ENCODE measurements at places on chromosomes 5 and 9.

DNA sequence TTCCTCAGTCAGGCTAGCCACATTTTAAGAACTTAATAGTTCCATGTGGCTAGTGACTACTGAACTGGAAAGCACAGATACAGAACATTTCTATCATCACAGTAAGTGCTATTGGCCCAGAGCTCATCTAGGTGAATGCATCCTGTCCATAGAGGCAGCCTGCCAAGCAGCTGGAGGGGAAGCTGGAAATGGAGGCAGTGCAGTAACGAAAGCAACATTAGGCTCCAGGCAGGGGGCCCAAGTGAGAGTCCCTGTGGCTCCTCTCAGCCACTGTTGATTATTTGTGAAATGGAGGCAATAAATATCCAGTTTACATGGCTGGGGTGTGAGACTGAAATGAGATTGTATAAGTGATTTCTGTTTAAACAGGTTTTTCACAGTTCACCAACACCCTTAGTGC, 227.2 kb upstream of the KLF9 start:
- DNase-seq = peak; percentile 66

GRCh38 chr5:172175263-172175719, 12.7 kb downstream of the STK10 start:
- DNase-seq = no peak

- DNase-seq = no peak
These were observed 707 bp downstream of the GTF3C5 start for GRCh38 chr9:133031496-133031911.

DNA sequence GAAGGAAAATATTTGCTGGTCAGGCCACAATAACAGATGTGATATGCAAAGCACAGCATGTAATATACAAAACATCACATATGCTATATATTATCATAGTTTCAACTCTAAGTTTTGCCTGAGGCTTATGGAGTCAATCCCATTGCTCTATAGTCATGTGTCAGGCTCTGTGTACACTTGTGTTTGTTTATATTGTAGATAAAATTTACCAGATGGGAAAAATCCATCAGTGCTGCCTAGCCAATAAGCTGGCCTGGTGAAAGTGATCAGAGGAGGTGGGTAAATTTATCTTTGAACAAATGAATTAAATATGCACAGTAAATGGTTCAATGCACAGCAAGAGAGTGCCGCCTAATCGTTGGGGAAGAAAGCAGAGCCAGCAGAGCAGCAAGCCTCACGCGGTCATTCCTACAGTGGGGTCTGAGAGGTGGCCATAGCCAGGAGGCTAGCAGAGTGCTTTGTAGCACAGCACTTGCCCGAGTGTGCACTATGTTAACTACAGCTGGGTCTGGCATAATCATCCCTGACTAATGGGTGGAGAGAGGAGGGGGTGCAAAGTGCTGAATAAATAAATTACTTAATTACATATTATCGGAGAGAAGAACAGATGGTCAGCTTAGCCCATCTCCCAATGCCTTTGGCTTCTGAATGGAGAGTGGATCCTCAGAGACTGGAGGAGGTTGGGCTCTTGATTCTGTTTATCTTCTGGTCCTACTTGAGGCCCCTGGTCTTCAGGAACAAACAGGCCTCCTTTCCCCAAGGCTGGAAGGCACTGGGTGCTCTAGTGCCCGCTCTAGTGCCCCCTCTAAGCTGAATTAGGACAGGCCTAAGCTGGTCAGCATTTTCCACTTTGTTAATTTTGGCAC, 153.5 kb downstream of the MAT2B start:
- peak; percentile 80 for DNase-seq

- no peak for DNase-seq
These were observed 218.7 kb downstream of the MELK start for GRCh38 chr9:36791222-36791950.

- DNase-seq = no peak
These were observed 23.5 kb downstream of the KCTD16 start for GRCh38 chr5:144194144-144194543.

DNA sequence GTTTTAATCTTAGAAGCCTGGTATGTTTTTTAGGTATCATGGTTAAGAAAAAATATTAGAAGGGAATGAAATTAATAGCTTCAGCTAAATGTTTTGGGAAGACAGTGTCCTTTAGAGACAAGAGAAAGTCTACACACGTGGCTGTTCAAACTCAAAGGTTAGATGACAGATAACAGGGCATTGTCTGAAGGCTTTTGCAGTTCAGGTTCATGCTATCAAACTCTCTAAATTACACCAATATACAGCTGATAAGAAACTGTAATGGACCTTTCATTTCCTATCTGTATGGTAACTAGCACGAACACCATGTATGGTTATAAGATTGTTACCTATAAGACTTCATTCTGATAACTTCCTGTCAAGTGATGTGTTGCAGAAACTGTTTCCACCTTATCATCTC, 240.6 kb upstream of the MEF2C start:
- DNase-seq = no peak

GRCh38 chr5:79806741-79807140, 117.1 kb downstream of the CMYA5 start:
- no peak for DNase-seq

GRCh38 chr5:123157791-123158581, 68.9 kb downstream of the PRDM6 start:
- no peak for DNase-seq

DNA sequence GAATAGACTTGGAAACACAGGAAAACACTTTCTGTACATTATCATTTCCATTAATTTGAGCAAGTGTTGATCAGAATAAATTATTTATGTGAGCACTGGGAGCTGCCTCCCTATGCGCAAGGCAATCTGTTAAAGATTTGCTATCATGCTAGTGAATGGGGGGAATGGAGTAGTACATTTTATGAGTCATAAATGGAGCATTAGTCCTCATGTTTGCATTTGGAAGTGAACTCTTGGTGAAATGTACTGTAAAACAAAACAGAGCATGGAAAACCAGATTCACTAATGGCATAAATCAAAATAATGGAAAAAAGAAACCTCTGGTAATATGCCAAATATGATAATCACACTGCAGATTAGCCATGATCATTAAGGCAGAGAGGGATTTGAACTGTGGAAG, 40.5 kb upstream of the TMC1 start:
- no peak for DNase-seq

- DNase-seq = no peak
These were observed 60.3 kb upstream of the EPB41L4B start for GRCh38 chr9:109381011-109381729.

- DNase-seq = peak; percentile 75
These were observed 10.9 kb upstream of the GADD45G start for GRCh38 chr9:89593727-89594427.

DNA sequence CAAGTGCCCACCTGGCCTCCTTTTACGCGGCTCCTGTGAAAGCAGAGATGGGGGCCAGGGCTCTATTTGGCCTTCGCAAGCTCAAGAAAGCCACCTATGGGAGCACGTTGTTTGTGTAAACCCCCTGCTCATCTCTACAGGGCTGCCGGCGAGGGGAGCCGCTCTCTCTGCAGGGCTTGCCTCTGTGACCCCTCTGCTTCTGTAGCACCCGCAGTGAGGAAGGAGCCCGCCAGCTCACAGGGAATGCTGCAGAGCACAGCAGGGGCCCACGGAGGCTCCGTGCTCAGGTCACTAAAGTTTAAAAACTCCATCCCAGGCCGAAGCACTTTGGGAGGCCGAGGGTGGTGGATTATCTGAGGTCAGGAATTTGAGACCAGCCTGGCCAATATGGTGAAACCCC, 376.8 kb downstream of the IRX2 start:
- no peak for DNase-seq

GRCh38 chr5:5933651-5934050, 444.7 kb downstream of the MED10 start:
- no peak for DNase-seq

- no peak for DNase-seq
These were observed 21.2 kb upstream of the PCSK5 start for GRCh38 chr9:75869236-75869635.

DNA sequence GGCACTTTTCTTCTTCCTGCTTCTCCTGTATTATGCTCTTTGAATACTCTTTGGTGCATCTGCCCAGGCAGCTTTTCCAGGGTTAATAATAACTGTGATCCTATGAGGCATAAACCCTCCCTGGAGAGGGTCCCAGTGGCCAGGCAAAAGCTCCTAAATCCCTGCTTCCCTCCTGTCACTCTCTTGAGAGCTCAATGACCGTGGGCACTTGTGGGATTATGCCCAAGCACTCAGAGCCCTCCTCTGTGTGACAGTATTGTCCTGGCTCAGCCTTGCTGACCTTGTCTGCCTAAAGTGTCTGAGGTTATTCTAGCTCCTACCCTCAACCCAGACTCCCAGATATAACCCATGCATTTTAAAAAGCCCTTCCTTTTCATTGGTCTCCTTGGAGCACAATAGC, 51.9 kb downstream of the GALNT10 start:
- DNase-seq = no peak
